ENCODE measurements at places on chromosomes 12 and 14. TPM values are rescaled to one million over a fixed set of nuclear protein-coding genes. Genes with fewer than 3 reads are reported as not detected.

Gene HOXC12
- polyA plus RNA-seq, result not detected

Gene BATF
- polyA plus RNA-seq, result 21.9 TPM

Gene CRIP1
- polyA plus RNA-seq, result 1,925 TPM

Gene KRT81
- not detected for polyA plus RNA-seq

Gene CLEC1B
- not detected for polyA plus RNA-seq

Gene CKAP4
- 18.8 TPM for polyA plus RNA-seq

Gene RND1
- polyA plus RNA-seq, result 2.6 TPM

Gene CCDC177
- polyA plus RNA-seq, result not detected

Gene FAM186B
- 0.16 TPM for polyA plus RNA-seq

Gene GPR135
- polyA plus RNA-seq, result 0.36 TPM

Gene B4GALNT1
- not detected for polyA plus RNA-seq

Gene APOF
- not detected for polyA plus RNA-seq

Gene TAS2R10
- not detected for polyA plus RNA-seq

Gene FOXG1
- polyA plus RNA-seq, result not detected

Gene HAL
- polyA plus RNA-seq, result not detected

Gene MYF6
- not detected for polyA plus RNA-seq

Gene AKT1
- 8.2 TPM for polyA plus RNA-seq
